Stimulated activated CD4-positive, alpha-beta T cell treated with anti-CD3 and anti-CD28 coated beads, Interleukin-1b, Interleukin-23, amount 100 ng/mL, for 24 hours (primary cell): ENCODE measurements at places on chromosomes 12 and 14.

DNA sequence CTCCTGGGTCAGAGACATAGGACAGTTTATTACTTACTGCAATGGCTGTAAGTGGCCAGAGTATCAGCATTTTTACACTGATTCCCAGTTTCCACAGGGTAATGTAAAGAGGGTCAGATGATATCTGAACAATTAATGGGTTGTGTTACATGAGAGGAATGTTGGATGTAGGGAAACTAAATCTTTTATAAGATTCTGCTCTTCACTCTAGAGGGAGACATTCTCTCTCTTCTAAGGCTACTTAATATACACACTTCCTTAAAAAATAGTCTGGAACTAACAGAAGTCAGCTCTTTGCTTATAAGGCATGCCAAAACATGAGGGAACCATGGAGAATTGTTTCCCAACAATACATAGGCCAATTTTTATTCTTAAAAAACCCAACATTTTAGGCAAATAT lies 389.8 kb downstream of the ETNK1 start:
- no peak for DNase-seq

- no peak for DNase-seq
These were observed 4.4 kb downstream of the KRT3 start for GRCh38 chr12:52791271-52792184.

- DNase-seq, result no peak
These were observed 36.9 kb upstream of the SINHCAF start for GRCh38 chr12:31362759-31363415.

DNA sequence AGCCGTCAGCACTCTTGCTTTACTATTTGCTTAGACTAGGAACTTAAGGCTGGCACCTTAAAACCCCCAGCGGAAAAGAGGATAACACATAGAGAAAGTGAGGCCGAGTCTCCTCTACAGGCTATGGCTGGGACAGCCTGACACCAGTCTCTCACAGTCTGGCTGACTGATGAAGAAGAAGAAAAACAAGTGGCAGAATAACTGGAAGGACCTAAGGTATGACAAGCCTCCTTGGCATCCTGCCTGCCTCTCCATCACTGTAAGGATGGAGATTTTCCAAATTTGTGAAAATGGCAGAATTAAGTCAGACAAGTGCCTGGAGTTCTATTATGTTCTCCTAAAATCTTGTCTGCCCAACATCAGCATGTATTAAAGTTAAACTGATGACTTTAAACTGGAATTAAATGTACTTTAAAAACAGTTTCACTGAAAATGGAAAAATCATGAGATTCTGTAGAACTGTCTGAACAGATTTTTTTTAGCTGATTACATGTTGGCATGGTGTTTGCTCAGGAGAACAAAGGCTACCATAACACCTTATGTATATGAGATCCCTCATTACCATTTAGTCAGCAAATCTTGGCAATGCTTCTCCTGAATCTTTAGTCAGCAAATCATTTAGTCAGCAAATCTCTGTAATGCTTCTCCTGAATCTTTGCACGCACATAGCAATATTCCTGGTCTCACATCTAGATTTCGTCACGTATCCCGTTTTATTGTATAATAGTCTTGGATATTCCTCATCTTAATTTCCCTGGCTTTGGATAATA lies 140.3 kb upstream of the AEBP2 start:
- no peak for DNase-seq

GRCh38 chr14:70810621-70811020 lies 1.3 kb upstream of the MAP3K9 start:
- no peak for DNase-seq

DNA sequence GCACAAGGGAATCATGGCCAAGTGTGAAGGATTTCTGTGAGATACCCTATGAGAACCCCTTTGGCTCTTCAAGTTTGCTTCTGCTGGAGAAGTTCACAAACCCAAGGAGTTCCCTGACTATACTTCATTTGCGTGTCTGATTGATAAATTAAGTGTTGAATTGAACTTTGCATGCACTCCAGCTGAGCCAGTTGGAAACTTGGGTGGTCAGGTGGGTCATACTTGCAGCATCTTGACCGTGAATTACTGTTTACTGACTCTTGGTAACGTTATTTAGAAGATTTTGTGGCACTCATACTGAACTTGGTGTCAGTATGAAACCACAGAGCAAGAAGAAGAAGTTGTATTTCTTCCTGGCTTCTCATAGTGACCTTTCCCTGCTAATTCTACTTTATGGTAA lies 77.5 kb downstream of the TGFB3 start:
- no peak for DNase-seq

GRCh38 chr14:79248126-79248525 lies 963.2 kb downstream of the DIO2 start:
- DNase-seq, result no peak

GRCh38 chr12:11771356-11771755 lies 121.9 kb downstream of the ETV6 start:
- no peak for DNase-seq

GRCh38 chr12:79127271-79127751 lies 262.7 kb downstream of the SYT1 start:
- no peak for DNase-seq

DNA sequence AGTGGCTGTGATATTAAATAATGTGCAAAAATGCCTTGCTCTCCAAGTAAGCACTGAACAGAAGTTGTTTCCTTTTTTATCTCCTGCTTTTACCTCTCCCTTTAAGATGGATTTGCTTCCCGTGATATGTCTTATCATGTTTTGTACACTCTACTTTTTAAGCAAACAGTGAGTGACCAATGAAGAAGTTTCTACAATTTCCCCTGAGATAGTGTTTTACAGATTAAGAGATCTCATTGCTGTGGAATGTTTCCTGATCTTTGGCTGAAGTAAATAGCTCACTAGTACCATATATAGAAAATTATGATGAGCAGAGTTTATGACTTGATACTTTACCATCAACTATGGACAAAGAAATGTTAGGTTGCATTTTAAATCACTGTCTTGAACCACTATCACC lies 184.8 kb upstream of the PDE3A start:
- DNase-seq, result no peak

DNA sequence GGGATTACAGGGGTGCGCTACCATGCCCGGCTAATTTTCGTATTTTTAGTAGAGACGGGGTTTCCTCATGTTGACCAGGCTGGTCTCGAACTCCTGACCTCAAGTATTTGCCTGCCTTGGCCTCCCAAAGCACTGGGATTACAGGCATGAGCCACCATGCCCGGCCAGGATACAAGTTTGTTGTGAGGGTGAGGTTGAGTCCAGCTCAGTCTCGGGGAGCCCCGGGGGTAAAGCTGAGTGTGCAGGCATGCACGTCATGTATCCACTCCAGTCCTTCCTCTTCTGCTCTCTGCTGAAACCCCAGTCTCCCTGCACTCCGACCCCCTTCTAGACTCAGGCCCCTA lies 369 bp downstream of the HPD start:
- no peak for DNase-seq

DNA sequence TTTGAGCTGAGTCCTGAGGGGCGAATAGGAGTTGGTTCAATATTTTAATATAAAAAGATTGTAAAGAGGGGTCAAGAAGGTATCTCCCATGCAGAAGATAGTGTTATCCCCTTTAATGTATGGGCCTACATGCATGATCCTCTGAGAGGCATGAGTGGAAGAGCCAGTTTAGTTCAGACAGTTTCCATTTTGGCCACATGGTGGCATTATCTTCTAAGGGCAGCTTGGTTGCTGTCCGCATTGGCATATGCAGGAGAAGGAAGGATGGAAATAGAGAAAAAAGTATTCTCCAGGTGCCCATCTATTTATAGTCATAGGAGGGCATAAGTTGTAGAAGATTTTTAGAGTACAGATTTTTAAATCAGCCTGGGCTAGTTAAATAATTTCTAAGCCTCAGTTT lies 5.4 kb downstream of the SAMD4A start:
- peak; percentile 6 for DNase-seq

DNA sequence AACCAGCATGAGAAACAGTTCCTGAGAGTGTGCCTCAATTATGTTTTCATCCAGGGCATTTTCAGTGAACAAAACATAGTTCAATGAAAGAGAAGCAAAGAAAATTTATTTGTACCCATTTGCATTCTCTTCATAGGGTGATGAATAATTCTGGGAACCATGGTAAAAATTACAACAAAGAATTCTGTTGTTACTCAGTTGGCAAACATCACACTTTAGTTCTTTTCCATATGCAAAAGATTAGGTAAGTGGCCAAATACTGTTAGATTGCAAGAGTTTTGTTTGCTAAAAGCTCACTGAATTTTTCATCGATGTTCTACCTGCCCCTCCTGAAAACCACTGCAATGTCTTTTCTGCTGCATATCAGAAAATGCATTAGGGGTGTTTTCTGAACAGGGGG lies 132.4 kb upstream of the RGS6 start:
- DNase-seq, result no peak

- no peak for DNase-seq
These were observed 93.5 kb downstream of the LMNTD1 start for GRCh38 chr12:25459541-25459951.

GRCh38 chr14:65007202-65007601 lies 20.5 kb downstream of the FNTB start:
- no peak for DNase-seq

DNA sequence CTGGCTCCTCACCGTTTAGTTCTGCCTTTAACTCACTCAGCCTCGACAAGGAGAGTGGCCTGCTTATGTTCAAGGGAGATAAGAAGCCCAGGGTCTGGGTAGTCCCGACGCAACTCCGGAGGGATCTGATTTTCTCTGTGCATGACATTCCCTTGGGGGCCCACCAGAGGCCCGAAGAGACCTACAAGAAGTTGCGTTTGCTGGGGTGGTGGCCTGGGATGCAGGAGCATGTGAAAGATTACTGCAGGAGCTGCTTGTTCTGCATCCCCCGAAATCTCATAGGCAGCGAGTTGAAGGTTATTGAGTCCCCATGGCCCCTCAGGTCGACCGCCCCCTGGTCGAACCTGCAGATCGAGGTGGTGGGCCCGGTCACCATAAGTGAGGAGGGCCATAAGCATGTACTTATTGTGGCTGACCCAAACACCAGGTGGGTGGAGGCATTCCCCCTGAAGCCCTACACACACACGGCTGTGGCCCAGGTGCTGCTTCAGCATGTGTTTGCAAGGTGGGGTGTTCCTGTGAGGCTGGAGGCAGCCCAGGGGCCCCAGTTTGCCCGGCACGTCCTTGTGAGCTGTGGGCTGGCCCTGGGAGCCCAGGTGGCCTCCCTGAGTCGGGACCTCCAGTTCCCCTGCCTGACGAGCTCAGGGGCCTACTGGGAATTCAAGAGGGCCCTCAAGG lies 13.1 kb downstream of the CBLN3 start:
- no peak for DNase-seq

DNA sequence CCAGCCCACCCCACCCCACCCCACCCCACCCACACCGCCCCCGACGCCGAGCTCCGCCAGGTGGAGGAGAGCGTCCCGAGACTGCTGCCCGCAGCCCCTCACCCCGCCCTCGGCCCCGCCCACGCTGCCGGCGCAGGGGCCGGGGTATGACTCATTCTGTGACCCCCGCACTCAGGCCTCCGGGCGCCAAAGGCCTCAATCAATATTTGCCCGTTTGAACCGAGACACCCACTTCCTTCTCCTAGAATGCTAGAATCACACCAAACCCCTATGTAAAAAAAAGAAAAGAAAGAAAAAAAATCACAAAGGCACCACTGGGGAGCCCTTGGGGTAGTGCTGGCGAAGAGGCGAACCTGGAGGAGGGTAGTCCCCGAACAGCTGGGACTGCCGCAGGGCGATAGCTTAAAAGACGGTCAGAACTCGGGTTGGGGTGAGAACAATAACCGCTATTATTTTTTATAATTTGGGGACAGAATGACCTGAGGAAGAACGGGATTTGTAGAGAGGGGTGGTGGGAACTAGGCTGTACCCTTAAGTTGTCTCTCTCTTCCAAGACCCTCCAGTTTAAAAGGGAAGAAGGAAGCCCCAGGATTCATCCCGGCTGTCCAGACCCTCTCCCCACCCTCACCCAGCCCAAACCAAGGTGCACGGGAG lies 894 bp downstream of the KRT8 start:
- DNase-seq, result no peak

DNA sequence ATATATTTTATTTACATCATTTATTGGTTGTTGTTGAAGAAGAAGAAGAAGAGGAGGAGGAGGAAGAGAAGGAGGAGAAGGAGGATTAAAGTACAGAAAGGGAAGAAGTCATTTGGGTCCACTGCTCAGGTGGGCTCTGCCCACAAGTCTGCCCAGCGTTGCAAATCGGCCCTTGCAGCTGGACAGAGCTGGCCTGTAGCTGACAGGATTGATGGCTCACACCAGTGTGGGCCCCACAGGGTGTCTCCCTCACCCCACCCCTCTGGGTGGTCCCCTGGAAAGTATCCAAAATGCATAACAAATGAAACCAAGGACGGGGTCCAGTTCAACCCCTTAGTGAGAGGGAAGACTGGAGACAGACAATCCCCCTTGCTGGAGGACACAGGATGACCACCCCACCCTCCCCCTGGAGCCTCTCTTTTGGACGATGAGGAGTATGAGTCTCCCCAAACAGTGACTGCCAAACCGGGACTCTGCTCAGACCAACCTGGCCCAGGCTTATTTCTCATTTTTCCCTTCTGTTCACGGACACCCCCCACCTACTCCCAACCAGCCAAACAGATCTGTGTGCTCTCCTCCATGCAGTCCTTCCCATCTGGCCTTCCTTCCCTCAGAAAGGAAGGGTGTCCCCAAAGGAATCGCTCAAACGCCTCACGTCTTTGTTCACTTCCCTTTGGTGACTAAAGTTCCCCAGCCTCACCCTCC lies 17.7 kb downstream of the DPF3 start:
- DNase-seq, result no peak

DNA sequence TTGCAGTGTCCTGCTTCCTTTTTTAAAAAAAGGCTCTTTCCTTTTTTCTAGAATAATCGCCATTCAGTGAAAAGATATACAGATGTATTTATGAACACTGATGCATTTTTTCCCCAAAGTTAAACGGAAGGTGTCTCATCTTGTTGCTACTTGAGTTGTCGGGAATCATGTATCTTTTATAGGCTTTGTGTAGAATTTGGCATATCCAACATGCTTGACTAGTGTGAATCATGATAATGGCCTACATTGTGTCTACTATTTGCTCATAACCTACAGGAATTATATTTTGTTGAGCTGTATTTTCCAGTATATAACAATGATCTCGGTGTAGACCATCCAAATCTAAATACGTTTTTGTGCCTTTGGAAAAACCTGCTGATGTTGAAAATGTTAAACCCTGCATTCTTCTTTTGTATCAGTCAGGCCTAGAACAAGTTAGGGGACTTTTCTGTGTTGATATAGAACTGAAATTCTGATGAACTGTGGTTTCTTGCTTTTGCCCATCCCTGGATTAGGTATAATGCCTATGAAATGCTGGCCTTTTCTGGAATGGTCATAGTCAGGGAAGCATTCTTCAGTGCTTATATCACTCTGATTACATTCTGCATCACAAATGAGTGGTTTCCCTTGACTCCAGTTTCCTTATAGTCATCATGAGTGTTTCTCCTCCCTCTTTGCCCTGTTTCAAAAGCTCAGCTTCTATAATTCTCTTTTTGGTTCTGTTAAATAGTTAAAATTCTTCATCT lies 10.8 kb downstream of the BMAL2 start:
- DNase-seq, result no peak

GRCh38 chr12:40192704-40193255 lies 32.0 kb upstream of the LRRK2 start:
- DNase-seq, result no peak

- DNase-seq, result no peak
These were observed 34.0 kb upstream of the TPH2 start for GRCh38 chr12:71904629-71905028.
